ENCODE measurements at places on chromosomes 7 and 10.

DNA sequence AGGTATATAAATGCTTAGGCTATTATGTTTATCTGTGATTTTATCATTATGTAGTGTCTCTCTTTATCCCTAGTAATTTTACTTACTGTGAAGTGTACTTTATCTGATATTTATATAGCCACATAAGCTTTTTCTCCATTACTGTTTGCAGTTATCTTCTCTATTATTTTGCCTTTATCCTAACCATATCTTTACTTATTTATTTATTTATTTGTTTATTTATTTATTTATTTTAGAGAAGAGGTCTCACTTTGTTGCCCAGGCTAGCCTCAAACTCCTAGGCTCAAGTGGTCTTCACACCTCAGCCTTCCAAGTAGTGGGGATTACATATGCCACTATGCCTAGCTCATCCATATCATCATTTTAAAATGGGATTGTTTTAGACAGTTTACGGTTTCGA lies 331.8 kb downstream of the C7orf25 start:
- DNase-seq = no peak

- DNase-seq = no peak
Observed at GRCh38 chr10:17062955-17063484, 66.6 kb downstream of the CUBN start.

DNA sequence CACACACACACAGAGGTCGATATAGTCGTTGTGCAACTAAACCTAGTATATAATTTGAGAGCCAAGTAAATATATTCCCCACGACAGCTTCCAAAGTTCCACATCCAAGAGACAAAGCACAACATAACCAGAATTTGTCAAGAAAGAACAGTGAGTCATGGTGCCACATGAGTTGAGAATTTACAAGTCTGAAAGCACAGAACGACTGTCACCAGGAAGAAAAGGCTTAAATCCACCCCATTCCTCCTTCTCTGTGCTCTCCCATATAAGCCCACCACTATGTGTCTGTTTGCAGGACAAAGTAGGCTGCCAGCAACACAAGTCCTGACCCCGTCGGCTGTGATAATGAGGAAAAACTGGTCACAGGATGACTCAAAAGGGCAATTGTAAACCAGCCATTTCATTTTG lies 32.8 kb downstream of the GSAP start:
- no peak for DNase-seq

GRCh38 chr10:13144814-13145213 lies 16.5 kb upstream of the MCM10 start:
- no peak for DNase-seq

GRCh38 chr10:88861036-88861435 lies 9.4 kb upstream of the ANKRD22 start:
- no peak for DNase-seq

DNA sequence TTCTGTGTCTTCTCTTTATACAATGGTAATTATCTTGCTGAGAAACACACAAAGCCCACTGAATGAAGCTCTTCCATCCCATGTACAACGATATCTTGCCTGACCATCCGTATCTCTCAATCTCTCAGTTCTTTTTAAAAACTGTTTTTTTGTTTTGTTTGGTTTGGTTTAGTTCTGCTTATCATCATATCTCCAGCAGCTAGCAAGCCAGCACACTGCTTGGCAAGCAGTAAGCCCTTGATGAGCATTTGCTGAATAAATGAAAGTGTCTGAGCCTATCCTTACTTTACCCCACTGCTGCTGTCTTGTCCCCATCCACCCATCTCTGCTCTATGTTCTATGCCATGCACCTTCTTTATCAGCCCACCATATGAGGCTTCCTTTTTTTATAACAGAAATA lies 34.2 kb downstream of the ITGB1 start:
- DNase-seq = no peak

DNA sequence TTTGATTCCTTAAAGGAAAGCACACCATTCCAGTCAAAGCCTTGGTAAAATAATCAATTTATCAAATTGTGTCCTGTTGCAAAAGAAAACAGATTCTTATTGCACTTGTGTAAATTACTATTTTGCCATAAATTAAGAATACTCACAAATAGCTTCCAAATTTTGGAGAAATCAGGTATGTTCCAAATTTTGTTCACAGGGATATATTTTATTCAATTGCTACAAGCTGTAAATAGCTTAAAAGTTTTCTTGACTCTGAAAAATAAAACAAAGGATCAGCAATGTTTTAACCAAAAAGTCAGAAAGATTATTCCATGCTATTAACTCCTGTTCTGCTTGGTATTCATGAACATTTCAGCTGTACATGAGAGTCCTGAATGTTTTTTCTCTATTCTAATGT lies 47.4 kb upstream of the CHST3 start:
- DNase-seq = no peak

- no peak for DNase-seq
Observed at GRCh38 chr10:12876266-12876665, 125.2 kb downstream of the CCDC3 start.

- DNase-seq = no peak
Observed at GRCh38 chr10:28387140-28387539, 84.3 kb upstream of the MPP7 start.

- DNase-seq = no peak
Observed at GRCh38 chr7:158377800-158378623, 209.6 kb downstream of the PTPRN2 start.

DNA sequence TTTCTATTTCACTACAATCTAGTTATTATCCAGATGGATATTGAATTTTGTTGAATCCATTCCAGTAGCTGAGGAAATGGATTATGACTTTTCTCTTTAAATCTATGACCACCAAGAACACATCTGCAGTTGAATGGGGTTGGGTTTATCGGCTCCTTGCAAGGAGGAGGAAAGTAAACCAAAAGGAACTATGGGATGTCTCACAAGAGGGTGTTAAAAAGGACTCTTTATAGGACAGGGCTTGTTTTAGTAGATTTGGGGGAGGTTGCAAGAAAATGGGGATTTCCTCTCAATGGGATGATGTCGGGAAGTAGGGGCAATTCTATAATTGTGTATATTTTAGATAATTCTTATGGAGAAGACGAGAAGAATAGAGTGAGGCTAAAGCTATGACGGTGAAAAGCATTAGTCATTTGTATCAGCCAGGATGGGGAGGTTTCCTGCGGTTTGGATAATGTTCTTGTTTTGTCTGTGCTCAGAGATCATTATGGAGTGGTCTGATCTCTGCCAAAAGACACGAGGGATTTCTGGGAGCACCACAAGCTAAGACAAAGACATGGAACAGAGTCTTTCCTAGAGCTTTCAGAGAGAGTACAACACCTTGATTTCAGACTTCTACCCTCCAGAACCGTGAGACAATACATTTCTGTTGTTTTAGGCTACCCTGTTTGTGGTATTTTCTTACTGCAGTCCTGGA lies 5.3 kb upstream of the LRRC61 start:
- no peak for DNase-seq

DNA sequence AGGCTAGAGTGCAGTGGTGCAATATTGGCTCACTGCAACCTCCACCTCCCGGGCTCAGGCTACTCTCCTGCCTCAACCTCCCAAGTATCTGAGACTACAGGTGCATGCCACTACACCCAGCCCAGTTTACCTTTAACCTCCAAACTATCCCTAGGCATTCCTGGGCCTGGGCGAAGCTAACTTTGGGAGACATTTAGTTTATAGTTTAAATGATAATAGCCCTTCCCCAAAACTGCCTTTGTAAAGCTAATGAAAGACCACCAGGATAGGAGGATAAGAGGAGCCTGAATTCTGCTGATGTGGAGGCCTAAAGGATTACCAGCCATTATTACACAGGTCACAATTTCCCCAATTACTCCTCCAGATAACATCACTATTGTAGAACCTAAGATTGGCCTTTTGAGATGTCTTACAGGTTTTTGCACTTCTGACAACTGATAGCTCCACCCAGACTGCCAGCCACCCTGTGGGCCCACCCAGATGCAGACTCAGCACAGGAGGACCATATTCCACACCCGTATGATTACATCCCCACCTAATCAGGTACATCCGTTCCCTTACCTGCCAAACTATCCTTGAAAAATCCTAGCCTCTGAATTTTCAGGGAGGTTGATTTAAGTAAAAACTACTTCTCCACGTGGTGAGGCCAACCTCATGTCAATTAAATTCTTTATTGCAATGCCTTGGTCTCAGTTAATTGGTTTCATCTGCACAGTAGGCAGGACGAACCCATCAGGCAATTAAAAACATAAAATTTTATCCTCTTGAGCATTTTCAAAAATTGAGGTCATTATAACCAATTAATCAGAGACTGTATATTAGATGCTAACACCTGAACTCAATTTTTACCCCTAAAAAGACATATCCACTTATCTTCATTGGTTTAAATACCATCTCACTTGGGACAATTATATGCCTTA lies 62.3 kb upstream of the TMEM254 start:
- DNase-seq = no peak

DNA sequence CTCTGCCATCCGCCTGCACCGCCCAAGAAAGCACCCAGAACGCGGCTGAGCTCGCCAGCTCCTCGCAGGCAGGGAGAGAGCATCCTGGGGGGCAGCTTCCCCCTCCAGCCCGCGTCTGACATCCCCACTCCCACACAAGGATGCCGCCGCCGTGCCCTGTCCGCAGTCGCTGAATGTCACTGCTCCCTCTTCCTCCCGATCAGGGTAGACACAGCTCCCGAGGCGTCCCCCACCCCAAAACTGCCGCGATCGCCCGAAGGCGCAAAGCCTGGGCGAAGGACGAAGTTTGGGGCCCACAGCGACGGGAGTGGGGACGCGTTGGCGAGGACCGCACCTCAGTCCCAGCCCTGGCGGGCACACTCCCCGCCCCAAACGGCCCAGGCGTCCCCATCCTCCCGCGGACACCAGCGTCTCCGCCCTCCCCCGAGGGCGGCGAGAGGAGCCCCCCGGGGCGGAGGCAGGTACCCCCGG lies 1.5 kb upstream of the KAT6B start:
- DNase-seq = peak; percentile 23

DNA sequence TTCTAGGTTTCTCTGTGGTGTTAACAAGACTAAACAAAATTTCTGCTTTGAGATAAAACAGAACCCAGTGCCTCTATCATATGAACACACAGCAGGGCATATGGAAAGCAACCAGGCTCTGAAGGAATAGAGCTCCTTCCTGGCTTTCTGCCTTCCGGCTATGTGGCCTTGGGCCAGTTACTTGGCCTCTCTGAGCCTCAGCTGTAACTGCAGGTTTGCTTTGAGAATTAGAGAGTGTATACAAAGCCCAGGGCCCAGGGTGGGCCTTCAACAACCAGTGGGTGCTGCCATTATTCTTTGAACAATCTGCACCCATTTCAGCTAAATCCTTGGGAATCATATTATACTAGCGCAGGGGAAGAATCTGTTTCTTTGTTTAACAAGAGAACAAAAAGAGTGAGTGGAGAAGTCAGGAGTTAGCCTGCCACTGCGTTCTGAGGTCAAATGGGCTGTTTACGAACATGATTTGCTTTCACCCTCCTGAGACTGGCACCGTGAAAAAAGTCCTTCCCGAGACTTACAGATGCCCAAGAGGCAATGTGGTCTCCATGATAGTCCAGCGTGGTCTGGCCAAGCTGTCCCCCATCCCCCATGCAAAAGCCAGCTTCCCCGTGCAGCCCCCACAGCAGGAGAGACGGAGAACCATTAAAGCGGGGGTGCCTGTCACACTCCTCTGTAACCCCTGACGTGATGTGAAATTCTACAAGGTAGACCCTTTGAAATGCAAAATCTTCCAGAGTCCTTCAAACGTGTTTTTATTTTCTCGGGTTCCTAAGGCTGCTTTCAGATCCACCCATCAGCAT lies 4.9 kb downstream of the FAM53B start:
- no peak for DNase-seq

DNA sequence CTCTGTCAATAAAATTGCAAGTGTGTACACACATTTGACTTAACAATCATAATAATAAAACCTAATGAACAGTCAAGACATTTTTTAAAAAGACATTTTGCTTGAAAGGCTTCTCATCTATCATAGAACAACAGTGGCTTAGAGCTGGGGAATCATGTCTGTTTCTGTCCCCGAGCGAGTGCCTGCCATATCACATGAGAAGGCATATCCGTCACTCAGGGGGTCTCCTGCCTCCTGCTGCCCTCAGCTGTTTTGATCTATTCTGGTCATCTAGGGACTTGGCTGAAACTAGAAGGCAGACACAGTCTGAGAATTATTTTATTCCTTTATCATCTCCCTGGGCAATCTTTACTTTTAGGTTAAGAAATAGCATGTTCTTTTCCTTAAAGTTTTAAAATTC lies 278.7 kb upstream of the KLF6 start:
- DNase-seq = no peak

GRCh38 chr10:109591601-109592000 lies 331.7 kb downstream of the XPNPEP1 start:
- no peak for DNase-seq

DNA sequence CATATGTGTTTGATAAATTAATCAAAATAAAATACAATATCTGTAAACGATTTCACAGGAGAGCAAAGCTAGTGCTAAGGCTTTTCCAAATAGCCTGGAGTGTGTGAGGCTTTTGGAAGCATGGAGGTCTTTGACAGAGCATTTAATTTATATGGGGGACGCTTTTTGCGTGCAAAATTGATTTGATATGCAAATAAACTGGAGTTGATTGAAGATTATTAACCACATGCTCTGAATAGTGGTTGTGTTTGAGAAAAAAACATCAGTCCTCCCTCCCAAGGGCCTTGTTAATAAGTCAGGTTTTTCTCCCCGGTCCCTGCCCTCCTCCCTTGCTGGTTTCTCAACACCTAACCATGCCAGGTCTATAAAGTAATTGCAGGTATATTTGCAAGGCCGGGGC lies 85.1 kb upstream of the FGFR2 start:
- DNase-seq = no peak

- DNase-seq = no peak
Observed at GRCh38 chr10:88647061-88647615, 17.1 kb upstream of the LIPF start.

DNA sequence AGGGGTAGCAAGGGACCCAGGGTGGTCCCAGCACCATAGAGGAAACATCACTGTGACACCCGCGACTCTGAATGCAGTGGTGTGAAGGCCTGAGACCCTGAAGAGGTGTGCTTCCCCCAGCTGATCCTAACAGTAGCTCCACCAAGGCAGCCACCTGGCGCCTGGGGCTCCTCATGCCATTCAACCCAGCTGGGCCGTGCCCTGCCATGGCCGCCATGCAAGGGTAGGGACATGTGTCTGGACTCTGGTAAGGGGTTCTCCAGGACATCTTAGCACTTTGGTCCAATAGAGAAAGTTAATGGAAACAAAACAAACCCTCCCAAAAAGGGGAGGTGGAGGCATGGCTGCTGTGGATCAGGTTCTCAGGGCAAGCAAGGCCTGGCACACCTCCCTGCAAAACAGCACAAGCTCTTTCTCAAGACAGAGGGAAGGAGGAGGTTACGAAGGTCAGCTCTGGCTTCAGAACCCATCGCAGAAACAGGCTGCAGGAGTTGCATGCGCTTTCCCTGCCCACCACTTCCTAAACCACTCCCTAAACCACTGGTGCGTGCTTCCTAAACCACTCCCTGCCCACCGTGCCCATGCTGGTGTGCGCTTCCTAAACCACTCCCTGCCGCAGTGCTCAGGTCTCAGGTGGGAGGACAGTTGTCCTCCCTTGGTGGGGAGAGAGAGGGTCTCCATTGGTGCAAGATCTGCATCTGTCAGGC lies 108.7 kb downstream of the LARP4B start:
- no peak for DNase-seq
